Midbrain (tissue), 1 donor: ENCODE measurements at places on chromosomes 1 and 21.

DNA sequence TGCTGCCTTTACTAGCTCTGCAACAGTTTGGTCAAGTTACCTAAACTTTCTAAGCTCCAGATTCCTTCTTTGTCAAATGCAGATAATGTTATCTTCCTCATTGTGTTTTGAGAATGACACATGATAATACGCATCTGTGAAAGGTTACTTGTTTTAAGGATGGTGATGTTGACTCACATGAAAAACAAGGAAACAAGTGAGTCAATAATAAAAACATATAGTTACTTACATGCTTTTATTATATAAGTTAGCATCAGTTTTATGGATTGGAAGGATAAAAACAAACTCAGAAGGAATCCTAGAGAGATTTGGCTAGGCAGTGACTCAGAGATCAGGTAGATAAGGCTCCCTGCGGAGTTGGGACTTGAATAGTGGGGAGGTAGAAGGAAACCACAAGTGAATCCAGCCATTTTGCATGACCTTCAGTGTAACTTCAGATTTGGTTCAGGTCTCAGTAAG, 144.6 kb downstream of the LMO4 start:
- no peak for DNase-seq

GRCh38 chr1:234368320-234369032, 4.8 kb upstream of the COA6 start:
- no peak for DNase-seq

- no peak for DNase-seq
These were observed 37.2 kb downstream of the RRP1 start for GRCh38 chr21:43826623-43826974.

DNA sequence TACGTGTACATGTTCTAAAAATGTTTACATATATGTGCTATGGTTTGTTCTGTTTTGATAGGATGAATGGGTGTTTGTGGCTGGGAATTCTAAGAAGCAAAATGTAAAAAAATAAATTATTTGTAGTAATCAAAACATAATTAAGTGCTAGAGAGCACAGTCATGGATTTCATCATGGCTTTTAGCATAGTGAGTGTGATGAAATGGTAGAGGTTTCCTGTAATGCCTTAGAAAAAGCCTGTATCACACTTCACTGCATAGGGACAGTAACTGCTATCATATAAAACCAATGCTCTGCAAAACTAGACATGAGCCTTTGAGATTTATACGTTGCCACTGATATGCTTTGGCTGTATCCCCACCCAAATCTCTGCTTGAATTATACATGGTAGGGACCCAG, 99.8 kb downstream of the PTGER3 start:
- no peak for DNase-seq

GRCh38 chr1:151443846-151444782, 15.2 kb downstream of the POGZ start:
- DNase-seq: peak; percentile 68

DNA sequence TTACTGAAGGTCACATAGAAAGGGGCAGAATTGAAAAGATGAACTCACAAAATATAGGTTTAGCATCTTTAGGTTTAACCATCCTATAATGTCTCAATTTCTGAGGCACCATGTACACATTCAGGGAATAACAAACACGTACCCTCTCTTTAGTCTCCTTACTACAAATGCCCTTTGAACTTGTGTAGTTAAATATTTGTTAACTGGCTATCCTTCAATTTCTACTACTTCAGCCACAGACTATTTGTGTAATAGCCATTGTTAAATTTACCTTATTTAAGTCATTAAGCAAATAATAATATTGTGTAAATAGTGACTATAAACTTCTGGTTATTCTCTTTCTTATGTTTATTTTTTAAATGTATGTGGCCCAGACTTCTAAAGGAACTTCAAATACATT, 600.5 kb downstream of the KCNT2 start:
- DNase-seq: no peak

GRCh38 chr1:228148196-228148861, 1.4 kb upstream of the GJC2 start:
- DNase-seq: no peak

GRCh38 chr1:172790245-172790644, 131.3 kb downstream of the FASLG start:
- DNase-seq: no peak

GRCh38 chr1:25959611-25960010, 38.3 kb downstream of the PAFAH2 start:
- no peak for DNase-seq

DNA sequence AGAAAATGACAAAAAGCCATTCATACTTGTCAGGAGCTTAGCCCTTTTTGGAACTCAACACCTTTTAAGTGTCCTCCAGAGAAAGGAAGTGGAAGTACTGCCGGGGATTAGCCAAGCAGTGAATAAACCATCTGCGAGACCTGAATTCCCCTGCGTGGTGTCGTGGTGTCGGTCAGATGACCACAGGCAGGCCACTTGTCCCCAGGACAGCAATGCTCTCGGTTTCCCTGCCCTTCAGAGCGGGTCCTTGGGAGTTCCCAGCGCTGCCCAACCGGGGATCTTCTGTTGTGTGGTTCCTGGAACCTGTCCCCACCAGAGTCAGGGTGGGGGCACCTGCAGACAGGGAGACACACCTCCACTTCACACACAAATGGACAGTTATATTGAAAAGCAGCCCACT, 9.2 kb downstream of the GPR157 start:
- no peak for DNase-seq

- DNase-seq: no peak
These were observed 129.7 kb upstream of the ZBTB40 start for GRCh38 chr1:22321917-22322316.

DNA sequence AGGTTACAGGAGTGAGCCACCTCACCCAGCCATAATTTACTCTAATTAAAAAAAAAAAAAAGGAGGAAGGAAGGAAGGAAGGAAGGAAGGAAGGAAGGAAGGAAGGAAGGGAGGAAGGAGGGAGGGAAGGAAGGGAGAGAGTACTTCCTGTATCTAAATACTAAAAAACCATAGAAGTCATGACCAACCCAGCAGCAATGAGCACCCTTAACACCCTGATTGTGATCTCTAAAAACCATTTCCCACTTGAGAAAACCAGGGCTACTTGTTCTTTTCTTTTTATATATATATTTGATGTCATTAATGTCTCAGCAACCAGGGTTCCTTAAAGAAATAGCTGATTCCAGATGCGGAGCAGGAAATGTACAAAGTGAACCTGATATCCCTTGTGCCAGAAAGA, 31.2 kb downstream of the ARID4B start:
- DNase-seq: no peak

DNA sequence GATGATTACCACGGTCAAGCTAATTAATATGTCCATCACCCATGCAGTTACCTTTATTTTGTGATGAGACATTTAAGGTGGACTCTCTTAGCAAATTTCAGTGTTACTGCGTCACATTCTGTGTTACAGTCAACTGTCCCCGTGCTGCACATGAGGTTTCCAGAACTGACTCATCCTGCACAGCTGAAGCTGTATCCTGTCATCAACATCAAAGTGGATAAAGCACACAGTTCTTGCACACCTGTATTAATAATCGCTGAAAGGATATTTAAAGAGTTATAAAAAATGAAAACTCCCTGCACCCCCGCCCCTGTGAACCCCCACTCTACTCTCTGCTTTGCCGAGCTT, 3.4 kb upstream of the KRTAP10-5 start:
- no peak for DNase-seq

DNA sequence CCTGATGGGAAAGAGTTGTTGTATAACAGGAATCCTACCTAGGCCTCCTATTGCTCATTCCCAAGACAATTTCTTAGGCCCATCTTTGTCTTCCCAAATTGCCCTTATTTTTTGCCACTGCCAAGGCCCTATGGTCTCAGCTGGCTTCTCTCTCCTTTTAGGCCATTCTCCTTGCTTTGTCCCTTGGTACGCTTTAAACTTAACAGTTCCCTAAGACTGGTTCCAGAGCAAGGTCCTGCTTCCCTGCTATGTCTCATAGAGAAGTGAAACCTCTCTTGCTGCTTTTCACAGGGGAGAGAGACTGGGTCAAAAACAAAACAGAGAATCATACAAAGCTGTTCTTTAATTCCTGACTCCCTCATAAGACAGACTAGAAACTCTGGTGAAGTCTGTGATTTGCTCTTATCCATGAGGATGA, 77.1 kb downstream of the XCL2 start:
- peak; percentile 14 for DNase-seq

GRCh38 chr21:37228003-37228400, 39.1 kb downstream of the VPS26C start:
- DNase-seq: no peak

GRCh38 chr1:26733982-26734381, 38.2 kb downstream of the ARID1A start:
- no peak for DNase-seq

DNA sequence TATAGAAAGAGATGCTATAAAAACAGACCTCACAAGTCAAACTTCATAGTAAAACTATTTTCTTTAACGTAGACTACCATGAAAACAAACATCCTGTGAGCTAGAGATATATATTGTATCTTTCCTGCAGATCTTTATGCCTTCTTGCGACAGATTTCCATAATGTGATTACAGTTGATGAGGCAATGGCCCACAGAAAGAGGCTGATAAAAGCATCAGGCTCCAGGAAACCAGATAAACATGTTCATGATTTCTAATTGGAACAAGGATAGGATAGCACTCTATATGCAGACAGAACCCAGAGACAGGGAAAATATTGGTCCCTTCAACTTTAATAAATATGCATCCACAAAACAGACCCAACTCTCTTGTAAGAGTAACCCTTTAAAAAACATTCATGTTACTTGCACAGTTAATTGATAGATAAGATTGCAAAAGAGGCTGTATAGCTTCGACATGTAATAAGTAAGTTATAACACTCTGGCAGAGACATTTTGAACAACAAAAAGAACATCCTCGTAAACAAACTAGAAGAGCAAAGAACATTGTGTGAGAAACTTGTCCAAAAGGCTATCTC, 329.4 kb downstream of the AGBL4 start:
- no peak for DNase-seq

DNA sequence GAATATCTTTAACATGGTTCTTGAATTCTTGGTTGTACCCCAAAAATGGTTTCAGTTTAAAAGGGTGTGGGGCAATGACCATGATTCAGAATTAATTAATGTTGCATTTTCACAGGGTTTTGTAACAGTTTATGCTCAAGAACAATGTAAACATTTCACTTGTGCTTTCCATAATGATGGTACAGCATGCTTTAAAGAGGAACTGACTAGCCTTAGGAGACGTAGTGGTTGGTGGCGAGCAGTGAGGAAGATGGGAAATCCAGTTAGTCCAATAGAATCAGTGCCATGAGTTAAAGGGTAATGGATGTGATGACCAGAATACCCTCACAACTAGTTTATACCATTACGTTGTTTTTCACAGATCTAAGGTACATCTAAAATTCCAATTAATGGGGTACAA, 138.0 kb downstream of the HS2ST1 start:
- DNase-seq: no peak

DNA sequence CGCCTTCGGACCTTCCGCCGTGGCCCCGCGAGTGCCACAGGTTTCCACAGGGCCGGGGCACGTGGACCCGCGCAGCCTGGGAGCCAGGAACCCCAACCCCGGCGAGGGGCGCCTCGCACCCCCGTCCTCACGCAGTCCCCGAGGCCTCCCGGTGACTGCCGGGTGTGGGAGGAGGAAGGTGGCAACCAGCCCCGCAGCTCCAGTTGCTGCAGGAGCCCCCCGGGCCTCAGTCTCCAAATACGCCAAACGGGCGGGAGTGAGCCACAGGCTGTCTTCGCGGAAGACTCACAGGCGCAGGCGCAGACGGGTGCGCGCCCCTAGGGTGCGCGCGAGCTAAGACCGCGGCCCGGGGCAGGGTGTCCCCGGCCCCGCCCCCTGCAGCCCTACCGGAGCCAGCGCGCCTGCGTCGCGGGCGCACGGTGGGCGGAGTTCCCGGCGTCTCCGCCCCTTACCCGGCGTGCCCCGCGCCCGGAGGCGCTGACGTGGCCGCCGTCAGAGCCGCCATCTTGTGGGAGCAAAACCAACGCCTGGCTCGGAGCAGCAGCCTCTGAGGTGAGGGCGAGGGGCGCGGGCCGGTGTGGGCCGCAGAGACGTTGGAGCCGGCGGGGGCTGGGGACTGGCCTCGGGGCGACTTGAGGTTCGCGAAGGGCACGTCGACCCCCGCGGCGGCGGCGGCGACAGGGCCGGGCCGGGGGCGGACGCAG, at the start of gene ARF1:
TSS of gene ARF1 (plus strand) at position 495 of the 704 bp plus-strand sequence. CDS start 14,407 bp downstream, outside the sequence.
- DNase-seq: peak; percentile 96

- DNase-seq: no peak
These were observed 2.4 kb downstream of the CA14 start for GRCh38 chr1:150259758-150260669.

GRCh38 chr1:205458777-205459566, 3.1 kb upstream of the BLACAT1 start:
- DNase-seq: no peak

DNA sequence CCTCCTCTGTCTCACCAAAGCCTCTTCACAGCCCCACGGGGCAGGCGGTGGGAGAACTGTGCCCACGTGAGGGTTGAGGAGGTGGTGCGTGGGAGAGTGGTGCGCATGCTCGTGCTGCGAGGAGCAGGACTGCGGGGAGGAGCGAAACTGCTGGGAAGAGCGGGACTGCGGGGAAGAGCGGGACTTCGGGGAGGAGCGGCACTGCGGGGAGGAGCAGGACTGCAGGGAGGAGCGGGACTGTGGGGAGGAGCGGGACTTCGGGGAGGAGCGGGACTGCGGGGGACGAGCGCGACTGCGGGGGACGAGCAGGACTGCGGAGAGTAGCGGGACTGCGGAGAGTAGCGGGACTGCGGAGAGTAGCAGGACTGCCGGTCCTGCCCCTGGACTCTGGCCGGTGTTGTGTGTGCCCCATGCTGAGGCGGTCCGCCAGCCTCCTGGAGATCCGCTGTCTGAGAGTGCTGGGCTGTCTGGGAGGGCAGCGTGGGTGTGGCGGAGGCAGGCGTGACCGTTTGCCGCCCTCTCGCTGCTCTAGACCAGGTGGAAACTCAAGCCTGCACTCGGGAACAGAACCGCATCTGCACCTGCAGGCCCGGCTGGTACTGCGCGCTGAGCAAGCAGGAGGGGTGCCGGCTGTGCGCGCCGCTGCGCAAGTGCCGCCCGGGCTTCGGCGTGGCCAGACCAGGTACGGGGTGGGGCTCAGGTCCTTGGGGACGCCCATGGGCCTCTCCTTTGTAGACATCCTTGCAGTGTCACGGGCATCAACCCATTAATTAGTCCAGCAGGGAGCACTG, 24.6 kb downstream of the TNFRSF1B start:
- no peak for DNase-seq

GRCh38 chr1:27489501-27489972, 430 bp downstream of the WASF2 start:
- peak; percentile 59 for DNase-seq

DNA sequence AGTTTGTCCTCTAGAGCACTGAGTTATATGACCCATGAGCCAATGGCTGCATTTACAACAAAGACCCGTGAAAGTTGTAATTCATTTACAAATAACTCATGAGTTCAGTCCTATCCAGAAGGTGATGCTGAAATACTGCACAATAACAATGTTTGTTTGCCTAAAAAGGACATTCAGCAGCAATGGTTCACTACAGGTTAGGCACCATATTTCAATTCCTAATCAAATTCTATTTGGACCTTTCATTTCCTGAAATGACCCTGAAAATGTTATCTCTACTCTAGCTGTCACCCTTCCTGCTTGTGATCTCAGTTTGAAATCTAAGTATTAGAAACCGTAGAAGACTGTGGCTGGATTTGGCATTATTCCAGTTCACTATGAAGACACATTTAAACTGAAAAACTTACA, 191.2 kb upstream of the SAMSN1 start:
- DNase-seq: no peak
